ENCODE measurements at places on chromosomes 2 and 18.

DNA sequence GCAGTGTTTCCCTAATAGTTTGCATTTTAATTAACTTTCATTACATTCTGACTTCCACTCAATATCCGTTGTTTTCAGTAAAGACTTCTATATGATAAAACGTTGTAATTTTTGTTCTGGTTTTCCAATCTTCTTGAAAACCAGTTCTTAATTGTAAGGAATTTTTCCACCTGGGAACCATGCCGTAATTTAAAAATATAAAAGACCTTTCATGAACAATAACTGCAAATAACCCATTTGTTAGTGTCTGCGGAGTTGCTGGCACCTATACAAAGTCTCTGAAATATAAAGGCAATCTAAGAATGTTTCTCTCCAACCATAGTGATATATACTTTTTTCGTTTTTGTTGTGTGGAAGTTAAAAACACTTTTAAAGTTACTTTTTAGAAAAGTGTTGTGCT, 7.7 kb upstream of the SATB2 start:
- DNase-seq: no peak

DNA sequence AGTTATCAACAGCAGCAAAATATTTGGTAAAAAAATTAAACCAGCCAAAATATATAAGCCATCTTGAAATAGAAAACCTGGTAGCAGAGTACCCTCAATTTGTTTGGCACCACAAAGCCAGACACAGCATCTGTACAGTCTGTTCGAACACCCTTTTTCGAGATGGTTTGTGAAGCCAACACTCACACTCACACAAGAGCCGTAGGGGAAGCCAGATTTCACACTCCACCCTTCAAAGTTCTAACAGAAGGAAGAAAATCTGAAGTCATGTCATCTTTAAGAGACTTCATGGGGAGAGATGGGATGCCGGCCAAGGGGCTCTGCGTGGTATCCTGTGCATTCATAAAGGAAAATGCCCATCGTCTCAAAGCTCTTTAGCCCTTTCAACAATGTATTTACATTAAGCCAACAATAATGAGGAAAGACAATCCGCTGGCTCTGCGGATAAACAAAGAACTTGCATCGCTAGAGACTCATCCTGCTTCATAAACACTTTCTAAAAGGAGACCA, 451.5 kb upstream of the CHST9 start:
- DNase-seq: no peak

- no peak for DNase-seq
Observed at GRCh38 chr2:112636605-112637288, 9.0 kb upstream of the SLC20A1 start.

DNA sequence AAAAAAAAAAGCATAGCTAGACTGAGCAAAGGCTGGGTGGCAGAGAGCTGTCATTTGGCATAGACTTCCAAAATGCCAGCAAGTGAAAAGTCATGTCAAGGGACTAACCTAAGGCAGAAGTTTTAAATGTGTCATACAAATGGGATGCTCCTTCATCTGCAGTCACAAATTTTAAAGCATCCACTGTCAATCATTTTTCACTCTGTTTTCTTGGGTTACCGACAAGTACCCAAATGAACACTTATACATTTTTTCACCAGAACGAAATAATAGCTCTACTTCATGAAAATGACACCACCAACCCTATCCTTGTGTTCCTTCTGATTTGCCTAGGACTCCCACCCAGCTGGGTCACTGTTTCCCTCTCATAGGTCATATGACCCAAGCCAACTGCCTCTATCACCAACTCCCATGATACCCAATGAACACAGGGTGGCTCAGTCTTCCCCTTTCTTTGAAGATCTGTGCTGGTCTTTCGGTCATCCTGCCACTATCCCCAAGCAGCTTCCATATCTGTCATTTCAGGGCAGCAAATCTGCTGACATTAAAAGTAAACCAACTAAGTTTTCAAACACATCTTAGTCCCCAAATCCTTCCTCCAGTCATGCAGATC, 21.5 kb downstream of the KLF7 start:
- DNase-seq: no peak

GRCh38 chr2:59342166-59342565, 1101.0 kb upstream of the FANCL start:
- DNase-seq: no peak
